Activated T-helper 2 cell treated with anti-CD3 and anti-CD28 coated beads, Interferon-gamma antibody, Interleukin-2, Interleukin-4, amounts not matched to agents 10 μg/mL and 5 μg/mL and 100 μg/mL, durations not matched to agents 14 hours and 24 hours and 36 hours (primary cell): ENCODE measurements at places on chromosomes 5 and 9. TPM values are rescaled to one million over a fixed set of nuclear protein-coding genes. Genes with fewer than 3 reads are reported as not detected.

DNA sequence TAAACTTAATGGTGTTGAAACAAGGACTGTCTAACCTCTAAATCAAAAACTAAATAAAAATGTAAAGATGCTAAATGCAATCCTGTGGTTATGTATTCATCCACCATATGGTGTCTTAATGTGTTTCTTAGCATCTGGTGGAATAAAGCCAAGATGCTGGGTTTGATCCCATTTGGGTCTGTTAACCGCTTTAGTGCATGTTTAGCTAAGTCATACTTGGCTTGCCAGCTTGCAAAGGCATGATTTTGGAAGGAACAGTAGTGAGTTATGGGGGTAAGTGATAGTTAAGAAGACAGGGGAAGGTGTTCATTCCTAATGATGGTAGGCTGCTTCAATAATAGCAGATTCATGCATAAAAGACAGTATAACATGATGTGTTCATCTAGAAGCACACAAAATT lies 139.0 kb upstream of the SLC27A6 start:
- no peak for DNase-seq

DNA sequence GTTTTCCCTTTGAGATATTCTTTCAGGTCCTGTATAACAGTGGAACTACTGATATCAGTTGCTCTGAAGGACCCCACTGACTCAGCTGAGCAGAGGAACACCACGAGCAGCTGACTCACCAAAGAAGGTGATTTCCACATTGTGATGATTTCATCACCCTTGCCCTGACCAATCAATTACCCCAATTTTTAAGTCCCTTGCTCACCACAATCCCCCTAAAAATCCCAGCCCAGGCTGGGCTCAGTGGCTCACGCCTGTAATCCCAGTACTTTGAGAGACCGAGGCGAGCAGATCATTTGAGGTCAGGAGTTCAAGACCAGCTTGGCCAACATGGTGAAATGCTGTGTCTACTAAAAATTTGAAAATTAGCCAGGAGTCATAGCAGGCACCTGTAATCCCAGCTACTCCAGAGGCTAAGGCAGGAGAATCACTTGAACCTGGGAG lies 125.3 kb upstream of the ABCA1 start:
- no peak for DNase-seq

The RGS7BP gene
- total RNA-seq: not detected in 2 replicates

The CAMLG gene
- 28.1 and 29.1 TPM in 2 replicates for total RNA-seq

GRCh38 chr5:156121234-156121633 lies 205.7 kb upstream of the SGCD start:
- DNase-seq: no peak

GRCh38 chr9:87518702-87519335 lies 21.2 kb downstream of the DAPK1 start:
- DNase-seq: no peak

The IRX2 gene
- not detected in 2 replicates for total RNA-seq

DNA sequence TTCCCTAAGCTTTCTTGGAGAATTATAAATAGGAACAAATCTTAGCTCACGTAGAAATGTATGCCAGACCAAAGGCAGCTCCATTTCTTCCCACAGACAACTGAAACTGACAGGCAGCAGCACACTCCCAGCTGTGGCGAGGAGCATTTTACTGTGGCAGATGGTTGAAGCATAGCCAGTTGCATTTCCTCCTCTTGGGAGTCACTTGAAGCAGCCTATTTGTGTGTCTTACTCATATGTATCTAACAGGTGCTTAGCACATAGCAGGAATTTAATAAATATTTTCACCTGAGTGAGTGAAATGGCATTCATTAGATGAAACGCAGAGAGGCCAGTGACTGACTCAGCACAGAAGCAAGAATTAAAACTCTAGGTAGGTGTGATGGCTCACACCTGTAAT lies 12.3 kb upstream of the MTMR12 start:
- no peak for DNase-seq

DNA sequence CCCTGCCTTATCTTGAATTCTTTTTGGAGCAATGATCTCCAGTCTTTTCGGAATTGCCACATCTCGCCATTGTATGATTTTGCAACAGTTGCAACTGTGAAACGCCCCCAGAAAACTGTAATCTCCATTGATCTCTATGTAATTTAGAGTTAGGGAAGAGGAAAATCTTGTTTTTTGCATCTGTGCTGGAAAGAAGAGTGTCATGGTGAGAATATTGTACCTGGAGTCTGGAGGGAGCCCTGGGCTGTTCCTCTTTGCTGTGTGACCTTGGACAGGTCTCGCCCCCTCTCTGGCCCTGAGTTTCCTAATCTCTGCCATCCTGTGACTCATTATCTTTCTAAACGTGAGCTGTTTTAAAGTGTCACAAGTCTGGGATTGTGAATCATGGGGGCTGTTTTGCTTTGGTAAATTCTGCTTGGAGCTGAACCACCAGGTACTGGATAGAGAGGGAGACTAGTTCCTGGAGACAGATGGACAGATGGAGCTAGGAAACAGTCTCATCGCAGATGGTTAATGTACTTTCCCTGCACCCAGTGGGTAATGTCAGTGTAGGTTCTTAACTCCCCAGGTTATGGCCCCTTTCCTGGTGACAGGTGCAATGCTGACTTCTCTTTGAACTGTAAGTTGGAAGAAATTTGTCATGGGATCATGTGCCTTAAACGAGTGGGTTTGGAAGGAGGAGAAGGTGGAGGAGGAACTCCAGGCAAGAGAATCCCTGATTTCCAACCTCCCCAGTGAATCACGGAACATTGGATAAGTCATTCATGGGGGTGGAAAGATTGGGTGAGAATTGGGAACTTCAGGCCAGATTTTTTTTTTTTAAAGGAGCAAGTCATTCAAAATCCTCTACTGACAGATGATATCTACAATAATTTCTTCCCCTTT lies 19.6 kb downstream of the PPARGC1B start:
- DNase-seq: no peak

- no peak for DNase-seq
Observed at GRCh38 chr5:151522226-151522625, 68.9 kb downstream of the FAT2 start.

DNA sequence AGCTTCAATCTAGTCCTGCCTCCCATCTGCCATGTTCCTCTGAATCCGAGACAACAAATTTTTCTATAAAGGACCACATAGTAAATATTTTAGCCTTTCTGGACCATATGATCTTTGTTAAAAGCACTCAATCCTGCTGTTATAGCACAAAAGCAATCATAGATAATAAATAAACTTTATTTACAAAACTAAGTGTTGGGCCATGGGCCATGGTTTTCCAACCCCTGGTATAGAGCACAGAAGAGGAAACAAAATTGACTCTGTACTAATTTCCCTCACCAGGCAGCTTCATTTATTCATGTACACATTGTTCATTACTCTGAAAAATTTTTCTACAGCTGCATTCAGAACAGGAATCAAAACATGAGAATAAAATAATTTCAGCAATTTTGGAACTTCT lies 288.9 kb downstream of the AGTPBP1 start:
- DNase-seq: no peak

DNA sequence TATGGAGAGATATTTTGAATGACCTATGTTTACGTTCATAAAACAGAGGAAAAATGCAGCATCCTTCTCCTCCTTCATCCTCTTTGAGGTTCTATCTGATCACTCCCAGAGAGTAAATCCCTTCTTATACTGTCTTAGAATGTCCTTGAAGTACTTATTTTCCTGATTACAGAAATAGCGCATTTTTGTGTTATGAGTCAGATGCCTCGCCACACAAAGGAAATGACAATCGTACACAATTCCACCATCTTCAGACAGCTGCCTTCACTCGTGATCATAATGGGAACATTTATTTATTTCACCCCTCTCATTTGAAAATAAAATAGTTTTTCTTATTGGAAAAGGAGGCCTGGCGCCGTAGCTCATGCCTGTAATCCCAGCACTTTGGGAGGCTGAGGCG lies 2.4 kb upstream of the GLT6D1 start:
- DNase-seq: no peak

The PCDHB2 gene
- total RNA-seq: 0.11 and 0.25 TPM in 2 replicates

- no peak for DNase-seq
Observed at GRCh38 chr5:98825582-98826375, 52.3 kb downstream of the RGMB start.

DNA sequence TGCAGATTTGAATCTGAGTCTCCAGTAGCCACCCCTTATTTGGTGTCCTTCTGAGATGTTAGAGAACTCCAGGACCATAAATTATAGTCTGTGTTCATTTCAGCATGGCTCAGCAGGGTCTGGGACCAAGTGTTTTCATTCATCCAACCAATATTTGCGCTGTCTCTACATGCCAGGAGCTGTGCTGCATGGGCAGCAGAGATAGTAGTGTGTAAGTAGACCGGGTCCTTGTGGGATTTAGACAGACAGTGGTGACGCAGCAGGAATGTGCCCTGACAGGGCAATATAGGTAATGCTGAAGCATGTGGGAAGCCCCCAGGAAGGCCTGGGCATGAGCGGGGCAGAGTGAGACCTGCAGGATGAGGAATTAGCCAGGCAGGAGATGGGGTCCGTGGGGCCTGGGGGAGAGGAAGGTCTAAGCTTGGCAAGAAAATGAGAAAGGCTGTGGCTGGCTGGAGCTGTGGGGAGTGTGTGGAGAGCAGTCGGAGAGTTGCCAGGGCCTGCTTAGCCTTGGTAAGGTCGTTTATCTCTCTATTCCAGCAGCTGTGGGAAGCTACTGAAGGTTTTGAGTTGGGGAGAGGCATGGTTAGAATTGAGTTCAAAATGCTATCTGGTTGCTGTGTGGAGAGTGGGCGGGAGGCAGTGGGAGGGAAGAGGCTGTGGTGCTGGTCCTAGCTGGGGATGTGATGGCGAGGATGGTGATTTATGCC lies 16.8 kb downstream of the STXBP1 start:
- DNase-seq: no peak

DNA sequence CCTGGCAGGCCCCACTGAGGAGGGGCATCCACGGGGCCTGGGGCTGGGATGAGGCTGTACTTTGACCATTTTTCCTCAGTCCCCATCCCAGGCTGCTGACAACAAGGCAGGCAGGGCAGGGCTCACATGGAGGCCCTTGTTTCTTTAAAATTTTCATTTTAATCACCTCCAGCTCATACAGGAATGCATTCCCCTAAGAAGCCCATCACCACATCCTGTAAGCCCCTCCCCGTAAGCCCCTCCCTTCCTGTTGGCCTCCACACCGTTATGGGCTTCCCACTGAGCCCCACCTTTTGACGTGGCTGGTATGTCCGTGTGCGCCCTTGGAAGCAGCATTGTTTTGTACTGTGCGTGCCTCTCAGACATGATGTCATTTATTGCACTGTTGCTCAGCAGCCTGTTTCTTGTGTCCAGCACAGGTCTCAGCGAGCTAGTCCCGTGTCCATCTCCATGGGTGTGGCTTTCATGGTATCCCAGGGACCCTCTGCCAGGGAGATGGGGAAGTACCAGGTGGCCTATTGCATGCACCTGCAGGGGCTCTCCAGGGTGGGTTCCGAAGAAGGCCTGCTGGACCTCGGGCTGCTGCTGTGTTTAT lies 22.4 kb downstream of the PHF2 start:
- no peak for DNase-seq

- no peak for DNase-seq
Observed at GRCh38 chr9:133851693-133852092, 113.5 kb upstream of the SARDH start.

The LTC4S gene
- total RNA-seq: 0.62 and 3.2 TPM in 2 replicates

GRCh38 chr9:19481121-19481870 lies 72.5 kb downstream of the ACER2 start:
- no peak for DNase-seq

DNA sequence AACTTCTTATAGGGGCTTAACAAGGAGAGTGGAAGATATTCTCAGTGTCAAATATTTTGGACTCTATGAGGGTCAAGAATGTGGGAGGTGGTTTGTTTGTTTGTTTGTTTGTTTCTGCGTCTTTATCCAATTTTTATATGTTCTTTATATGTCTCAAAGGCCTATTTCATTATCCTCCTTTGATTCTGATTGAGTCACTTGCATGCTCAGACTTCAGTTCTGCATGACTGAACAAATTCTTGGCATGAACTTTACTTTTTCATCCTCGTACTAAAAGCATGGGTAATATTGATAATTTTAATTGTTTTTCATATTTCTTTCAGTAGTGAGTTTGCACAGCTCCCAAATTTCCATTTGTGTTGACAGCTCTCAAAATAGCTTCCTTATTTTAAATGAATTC lies 19.2 kb upstream of the ERBIN start:
- no peak for DNase-seq

DNA sequence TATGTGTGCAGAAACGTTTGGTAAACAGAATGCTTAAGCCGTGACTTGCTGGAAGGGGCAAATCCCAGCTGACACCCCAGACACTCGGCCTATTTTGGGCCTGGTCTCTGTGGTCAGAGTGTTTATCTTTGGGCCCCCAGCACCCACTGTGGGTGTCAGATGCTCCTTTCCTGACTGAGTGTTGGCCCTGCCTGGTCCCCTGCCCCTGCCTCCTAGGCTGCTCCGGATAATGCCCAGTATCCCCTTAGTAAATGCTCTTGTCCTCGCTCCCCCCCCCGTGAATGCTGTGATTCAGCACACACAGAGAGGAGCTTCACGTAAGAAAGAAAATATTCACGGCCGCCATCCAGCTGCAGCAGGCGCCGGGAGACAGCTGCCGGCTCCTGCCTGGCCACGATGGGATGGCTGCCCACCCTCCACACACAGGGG lies 11.3 kb upstream of the ANGPTL2 start:
- DNase-seq: no peak

DNA sequence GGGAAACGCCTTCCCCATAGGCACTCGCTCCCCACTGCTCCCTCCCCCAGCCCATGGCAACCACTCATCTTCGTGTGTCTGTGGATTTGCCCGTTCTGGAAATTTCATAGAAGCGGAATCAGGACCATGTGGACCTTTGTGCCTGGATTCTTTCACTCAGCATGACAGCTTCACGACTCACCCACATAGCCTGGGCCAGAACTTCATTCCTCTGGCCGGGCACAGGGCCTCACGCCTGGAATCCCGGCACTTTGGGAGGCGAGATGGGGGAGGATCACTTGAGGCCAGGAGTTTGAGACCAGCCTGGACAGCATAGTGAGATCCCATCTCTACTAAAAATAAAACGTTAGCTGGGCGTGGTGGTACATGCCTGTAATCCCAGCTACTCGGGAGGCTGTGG lies 12.1 kb upstream of the DIPK1B start:
- no peak for DNase-seq

The CERCAM gene
- 8.2 and 9.3 TPM in 2 replicates for total RNA-seq

DNA sequence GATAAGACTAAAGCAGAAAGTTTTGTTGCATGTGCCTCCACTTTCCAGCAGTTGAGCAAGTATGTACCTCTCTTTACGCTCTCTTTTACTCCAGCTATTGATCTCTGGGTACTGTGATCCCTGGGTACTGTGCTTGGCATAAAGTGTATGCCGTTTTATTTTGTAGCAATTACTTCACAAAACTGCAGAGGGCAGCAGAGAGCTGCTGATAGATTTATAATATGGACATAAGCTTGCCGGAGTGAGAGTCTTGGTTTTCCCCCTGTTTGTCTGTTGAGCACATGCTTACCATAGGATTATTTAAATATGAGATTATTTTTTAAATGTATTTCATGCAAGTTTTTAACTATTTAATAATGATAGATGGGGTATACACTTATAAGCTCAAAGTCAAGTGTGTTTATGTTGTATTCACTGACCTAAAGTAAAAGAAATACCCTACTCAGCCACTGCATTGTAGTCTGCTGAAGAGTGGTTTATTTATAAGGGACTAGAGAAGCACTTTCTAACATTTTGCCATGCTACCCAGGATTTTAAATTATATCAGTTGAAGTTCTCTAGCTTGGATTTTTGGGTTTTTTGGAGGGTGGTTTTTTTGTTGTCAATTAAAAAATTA lies 13.0 kb downstream of the TTC1 start:
- DNase-seq: peak; percentile 36

- DNase-seq: no peak
Observed at GRCh38 chr9:32398207-32398606, 13.8 kb downstream of the ACO1 start.

The SOX30 gene
- total RNA-seq: 0.11 TPM in 2 replicates

- DNase-seq: peak; percentile 16
Observed at GRCh38 chr9:1005043-1005667, 28.7 kb downstream of the DMRT3 start.

- DNase-seq: no peak
Observed at GRCh38 chr5:56532466-56532865, 282.9 kb upstream of the MAP3K1 start.
